ENCODE measurements at places on chromosomes 7 and 10. TPM values are rescaled to one million over a fixed set of nuclear protein-coding genes. Genes with fewer than 3 reads are reported as not detected.

GRCh38 chr7:55031075-55031474 is 12.3 kb downstream of the EGFR start:
- H3K27ac ChIP-seq = no peak overlapping the region
- H3K27me3 ChIP-seq = no peaks in the 10 kb centered on the region
- no peak overlapping the region for H3K4me3 ChIP-seq

- H3K27ac ChIP-seq = no peak overlapping the region
- peaks cover 16% of the 10 kb centered on the region for H3K27me3 ChIP-seq
- no peak for DNase-seq
- H3K4me1 ChIP-seq = no peaks in the 10 kb centered on the region
These were observed 328.6 kb upstream of the SHH start for GRCh38 chr7:156140896-156141295.

DNA sequence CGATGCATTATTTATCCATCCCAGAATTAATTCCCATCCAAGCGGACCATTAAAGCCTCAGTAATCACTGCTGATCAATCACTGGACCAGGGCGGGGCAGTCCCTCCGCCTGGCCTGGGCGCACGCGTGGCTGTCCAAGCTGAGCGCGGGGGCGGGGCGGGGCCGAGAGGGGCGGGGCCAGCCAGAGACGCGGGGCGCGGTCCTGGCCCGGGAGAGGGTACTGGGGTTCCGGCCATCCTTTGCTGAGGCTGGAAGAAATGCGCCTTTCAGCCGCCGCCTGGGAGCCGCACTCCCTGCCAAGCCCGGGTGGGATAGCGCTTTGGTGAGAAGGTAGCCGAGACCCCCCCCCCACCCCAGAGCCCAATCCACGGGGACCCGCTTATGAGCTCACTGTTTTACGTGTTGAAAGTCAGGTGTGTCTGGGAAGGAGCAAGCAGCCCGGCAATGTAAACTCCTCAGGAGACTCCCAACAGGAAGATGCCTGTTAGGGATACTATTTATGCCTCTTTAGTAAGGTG is at the start of gene ARHGAP22:
Gene ARHGAP22 (minus strand): TSS at position 83 of the 518 bp plus-strand sequence. CDS start 277 bp downstream, outside the sequence.
- peak; percentile 74 for DNase-seq
- H3K36me3 ChIP-seq = no peaks in the 10 kb centered on the region
- peak within 1 kb of the TSS; percentile 65 for H3K4me3 ChIP-seq
- H3K4me1 ChIP-seq = peaks cover 7% of the 10 kb centered on the region

Gene COBL
- 82.1 TPM for total RNA-seq

DNA sequence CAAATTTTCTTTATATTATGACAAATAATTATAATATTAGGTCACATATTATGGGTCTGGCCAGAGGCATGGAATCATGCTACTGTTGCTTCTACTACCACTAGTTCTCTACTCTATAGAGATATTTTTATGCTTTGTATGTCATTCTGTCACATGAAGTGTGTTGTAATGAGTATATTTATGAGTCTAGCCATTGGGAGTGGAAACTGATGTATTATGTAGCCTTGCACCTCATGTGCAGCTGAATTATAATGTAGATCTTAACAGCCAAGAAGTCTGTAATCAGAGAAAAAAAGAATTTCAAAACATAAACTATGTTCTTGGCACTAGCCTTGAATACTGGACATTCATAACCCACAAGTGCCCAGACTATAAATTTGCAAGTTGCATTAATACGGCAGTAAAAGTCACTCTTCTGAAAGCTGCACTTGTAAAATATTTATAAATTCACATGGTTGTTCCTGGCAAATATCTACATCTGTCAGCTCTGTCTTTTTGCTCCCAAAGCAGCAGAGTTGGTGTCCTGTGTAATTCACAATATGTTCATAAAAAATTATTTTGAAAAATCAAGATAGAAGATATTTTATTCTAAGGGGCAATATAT is 48.6 kb upstream of the SKAP2 start:
- no peak for DNase-seq
- peaks cover 5% of the 10 kb centered on the region for H3K27me3 ChIP-seq
- H3K27ac ChIP-seq = no peak overlapping the region
- no peaks in the 10 kb centered on the region for H3K36me3 ChIP-seq

GRCh38 chr10:49664842-49665355 is 14.6 kb upstream of the C10orf53 start:
- no peaks in the 10 kb centered on the region for H3K36me3 ChIP-seq
- H3K27me3 ChIP-seq = peaks cover 11% of the 10 kb centered on the region
- H3K27ac ChIP-seq = no peak overlapping the region
- H3K4me1 ChIP-seq = no peaks in the 10 kb centered on the region
- DNase-seq = no peak
- no peak overlapping the region for H3K4me3 ChIP-seq

Gene CALN1
- total RNA-seq = not detected

DNA sequence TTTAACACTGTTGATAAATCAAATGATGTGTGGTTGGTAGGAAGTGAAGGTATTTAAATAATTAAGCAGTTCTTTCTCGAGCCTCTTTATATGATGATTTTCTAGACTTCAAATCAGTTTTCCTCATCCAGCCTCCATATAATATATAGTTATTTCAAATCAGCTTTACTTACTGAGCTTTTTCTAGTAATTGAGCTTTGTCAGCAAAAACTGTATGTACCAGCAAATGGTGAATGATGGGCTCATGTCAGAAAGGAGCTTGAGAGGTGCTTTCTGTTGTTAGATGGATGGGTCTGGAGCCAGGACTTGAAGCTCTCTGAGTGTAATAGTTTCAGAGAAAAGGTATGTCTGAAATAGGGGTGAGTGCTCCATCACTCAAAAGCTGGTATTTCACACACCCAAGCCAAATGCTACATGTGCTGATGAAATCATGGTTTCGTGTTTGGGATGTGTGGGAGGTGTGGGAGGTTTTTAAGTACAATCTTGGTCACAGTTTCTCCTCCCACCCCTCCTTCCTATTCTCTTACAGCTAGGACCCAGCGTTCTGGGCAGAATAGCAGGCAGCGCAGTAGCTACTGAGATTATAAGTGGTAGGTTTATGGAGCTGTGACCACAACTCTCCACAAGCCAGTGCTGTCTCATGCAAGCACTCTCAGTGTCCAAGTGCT is 55.8 kb downstream of the LRMDA start:
- no peak for DNase-seq
- no peaks in the 10 kb centered on the region for H3K36me3 ChIP-seq
- no peak overlapping the region for H3K4me3 ChIP-seq
- H3K27ac ChIP-seq = no peak overlapping the region
- H3K4me1 ChIP-seq = no peaks in the 10 kb centered on the region
- H3K27me3 ChIP-seq = no peaks in the 10 kb centered on the region

GRCh38 chr10:122647383-122647968 is 52.2 kb downstream of the C10orf120 start:
- H3K27me3 ChIP-seq = no peaks in the 10 kb centered on the region
- H3K4me1 ChIP-seq = no peaks in the 10 kb centered on the region
- no peaks in the 10 kb centered on the region for H3K36me3 ChIP-seq
- DNase-seq = no peak
- H3K4me3 ChIP-seq = no peak overlapping the region

- peaks cover 5% of the 10 kb centered on the region for H3K36me3 ChIP-seq
- peaks cover 9% of the 10 kb centered on the region for H3K4me1 ChIP-seq
- no peak overlapping the region for H3K27ac ChIP-seq
- no peak overlapping the region for H3K4me3 ChIP-seq
These were observed 32.0 kb downstream of the SNX8 start for GRCh38 chr7:2282185-2282751.

DNA sequence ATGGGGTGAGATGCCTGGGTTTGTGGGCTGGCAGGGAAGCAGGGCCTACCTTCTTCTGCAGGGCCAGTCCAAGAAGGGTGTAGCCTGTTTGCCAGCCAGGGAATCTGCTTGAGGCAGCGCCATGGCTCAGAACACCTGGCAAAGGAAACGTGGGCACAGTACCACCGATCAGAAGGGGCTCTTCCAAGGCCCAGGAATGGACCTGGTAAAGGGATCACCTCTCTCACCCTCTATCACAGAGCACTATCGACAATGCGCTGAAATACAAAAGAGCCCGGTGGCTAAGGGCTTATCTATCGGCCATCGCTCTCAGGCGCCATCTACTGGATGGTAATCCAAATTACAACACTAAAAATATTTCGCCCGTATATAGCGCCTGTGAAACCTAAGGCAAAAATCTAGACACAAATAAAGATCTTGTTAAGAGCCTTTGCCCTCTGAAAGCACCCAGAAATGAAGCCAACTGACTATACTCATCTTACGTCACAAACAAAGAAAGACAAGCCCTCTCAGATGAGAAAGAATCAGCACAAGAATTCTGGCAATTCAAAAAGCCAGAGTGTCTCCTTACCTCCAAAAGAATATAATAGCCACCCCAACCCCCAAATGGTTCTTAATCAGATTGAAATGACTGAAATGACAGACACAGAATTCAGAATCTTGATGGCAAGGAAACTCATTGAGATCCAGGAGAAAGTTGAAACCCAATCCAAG is 217.8 kb upstream of the HPS1 start:
- no peak for DNase-seq
- H3K4me1 ChIP-seq = no peaks in the 10 kb centered on the region
- H3K27ac ChIP-seq = no peak overlapping the region
- no peaks in the 10 kb centered on the region for H3K27me3 ChIP-seq

GRCh38 chr7:40645197-40645596 is 510.4 kb downstream of the SUGCT start:
- no peak overlapping the region for H3K4me3 ChIP-seq
- no peak overlapping the region for H3K27ac ChIP-seq
- H3K36me3 ChIP-seq = no peaks in the 10 kb centered on the region
- no peaks in the 10 kb centered on the region for H3K27me3 ChIP-seq

Gene POU6F2
- 0.44 TPM for total RNA-seq

Gene FAM13C
- total RNA-seq = 7.7 TPM

Gene TWIST1
- total RNA-seq = 0.85 TPM
